ENCODE measurements at places on chromosomes 12 and 14.

DNA sequence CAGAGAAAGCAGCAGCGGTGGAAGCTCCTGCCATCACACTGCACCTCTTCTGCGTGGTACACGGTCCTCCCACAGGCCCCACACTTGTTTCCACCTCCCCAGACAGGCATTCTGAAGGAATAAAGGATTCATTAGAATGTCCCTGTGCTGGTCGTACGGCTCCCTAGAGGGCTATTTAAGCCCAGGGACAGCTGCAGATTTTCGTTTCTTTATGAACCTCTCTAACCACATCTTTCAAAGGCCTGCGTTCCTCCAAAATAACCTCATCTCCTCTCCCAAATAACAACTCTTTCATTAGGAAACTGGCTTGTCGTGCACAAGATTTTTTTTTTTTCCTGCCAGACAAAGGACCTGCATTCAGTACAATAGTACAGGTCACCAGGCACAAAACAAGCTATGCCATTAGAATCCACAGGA is 12.7 kb downstream of the CSRP2 start:
- DNase-seq: no peak

DNA sequence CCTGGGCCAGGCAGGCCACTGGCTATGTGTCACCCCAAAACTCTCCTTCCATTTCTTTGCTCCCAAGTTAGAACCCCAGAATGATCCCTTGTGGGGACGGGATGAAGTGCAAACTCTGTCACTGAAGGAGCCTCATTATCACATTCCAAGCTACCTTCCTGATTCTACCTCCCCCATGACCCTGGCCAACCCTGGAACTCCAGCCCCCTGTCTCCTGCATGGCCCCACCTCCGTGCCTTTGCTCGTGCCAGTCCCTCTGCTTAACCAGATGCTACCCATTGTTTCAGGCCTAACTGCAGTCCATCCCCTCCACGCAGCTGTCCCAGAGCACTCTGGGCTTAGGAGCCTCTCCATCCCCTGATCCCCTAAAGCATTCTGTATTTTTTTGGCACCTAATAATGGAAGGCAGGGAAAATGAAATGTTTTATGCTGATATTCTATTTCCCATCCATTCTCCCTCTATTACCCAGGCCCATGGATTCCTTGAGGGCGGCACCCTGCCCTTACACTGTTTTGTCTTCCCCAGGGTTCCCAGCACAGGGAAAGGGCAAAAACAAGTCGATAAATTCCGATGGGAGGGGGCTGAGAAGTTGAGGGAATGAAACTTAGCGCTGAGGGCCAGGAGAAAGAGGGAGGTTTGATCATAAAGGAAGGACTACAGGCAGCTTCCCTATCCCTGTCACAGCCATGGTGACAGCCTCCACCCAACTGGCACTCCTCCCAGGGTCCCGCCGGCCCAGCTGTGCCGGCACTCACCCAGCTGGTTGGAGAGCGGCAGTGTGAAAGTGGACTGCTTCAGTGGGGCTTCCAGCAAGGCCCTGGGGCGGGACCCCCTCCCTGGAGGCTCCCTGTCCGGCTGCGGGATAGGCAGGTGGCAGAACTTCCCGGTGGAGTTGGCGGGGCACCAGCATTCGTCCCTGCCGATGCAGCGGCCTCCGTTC is 58.1 kb downstream of the ISCA2 start:
- DNase-seq: no peak

DNA sequence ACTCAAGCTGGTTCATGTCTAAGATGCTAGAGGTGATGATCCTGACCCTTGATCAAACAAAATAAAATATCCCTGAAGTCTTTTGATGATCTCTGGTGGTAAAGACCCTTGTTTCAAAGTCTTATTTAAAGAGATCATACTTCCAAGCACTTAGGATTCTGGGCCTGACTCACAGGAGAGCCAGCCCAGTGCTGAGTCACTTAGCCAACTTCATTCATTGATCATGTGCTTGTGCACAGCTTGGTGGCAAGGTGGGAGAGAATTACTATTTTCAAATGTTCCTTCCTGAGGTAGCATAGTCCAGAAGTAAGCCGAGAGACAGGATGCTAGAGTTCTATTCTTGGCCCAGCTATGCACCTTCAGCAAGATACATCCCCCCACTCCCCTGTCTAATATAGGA is 40.6 kb downstream of the SCN8A start:
- DNase-seq: no peak

- DNase-seq: no peak
These were observed 682 bp upstream of the TRIP11 start for GRCh38 chr14:92040431-92041051.

DNA sequence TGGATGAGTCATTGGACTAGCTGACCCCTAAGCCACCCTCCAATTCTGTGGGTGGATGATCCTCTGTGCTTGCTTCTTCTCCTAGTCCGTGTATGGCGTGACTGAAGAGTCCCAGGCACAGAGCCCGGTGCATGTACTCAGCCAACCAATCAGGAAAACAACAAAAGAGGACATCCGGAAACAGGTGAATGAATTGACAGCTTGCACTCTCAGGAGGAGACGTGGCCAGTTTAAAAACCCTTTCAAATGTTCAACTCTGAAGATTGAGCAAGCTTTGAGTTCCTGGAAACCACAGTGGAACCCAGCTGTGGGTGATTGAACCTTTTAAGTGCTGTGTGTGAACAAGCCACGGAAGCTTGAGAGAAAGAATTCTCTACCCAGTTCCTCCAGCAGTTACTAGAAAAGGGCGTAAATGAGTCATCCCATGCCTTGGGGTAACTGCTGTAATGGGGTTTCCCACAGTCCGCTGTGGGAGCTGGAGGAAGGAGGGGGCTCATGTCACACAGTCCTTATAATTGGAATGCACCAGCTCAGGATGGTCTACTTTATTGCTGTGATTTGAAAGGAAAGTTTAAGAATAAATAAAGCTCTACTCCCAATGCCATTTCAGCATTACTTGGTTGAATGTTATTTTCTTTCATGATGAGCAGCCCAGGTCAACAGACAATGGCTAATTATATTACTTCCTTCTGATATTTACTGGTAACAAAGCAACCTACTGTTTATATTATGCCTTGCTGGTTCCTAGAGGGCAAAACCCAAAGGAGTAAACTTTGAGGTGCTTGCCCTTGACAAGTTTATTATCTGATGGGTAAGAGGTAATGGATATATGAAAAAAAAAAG is 417.0 kb downstream of the DPF3 start:
- DNase-seq: peak; percentile 18

GRCh38 chr12:100995771-100996170 is 201.2 kb downstream of the ANO4 start:
- DNase-seq: no peak

- no peak for DNase-seq
These were observed 45.7 kb upstream of the OTX2 start for GRCh38 chr14:56855891-56856461.

DNA sequence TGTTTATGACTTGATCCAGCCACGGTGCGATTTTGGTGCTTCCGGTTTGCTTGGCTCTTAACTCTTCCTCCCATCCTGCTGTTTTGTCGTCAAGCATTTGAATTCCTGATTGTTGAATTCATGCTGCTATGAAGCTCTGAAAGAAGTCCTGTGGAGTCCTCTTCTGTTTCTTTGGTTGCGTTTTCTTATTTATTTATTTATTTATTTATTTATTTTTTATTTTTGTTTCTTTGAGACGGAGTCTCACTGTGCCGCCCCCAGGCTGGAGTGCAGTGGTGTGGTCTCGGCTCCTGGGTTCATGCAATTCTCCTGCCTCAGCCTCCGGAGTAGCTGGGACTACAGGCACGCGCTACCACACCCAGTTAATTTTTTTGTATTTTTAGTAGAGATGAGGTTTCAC is 3.0 kb upstream of the MTA1 start:
- no peak for DNase-seq

DNA sequence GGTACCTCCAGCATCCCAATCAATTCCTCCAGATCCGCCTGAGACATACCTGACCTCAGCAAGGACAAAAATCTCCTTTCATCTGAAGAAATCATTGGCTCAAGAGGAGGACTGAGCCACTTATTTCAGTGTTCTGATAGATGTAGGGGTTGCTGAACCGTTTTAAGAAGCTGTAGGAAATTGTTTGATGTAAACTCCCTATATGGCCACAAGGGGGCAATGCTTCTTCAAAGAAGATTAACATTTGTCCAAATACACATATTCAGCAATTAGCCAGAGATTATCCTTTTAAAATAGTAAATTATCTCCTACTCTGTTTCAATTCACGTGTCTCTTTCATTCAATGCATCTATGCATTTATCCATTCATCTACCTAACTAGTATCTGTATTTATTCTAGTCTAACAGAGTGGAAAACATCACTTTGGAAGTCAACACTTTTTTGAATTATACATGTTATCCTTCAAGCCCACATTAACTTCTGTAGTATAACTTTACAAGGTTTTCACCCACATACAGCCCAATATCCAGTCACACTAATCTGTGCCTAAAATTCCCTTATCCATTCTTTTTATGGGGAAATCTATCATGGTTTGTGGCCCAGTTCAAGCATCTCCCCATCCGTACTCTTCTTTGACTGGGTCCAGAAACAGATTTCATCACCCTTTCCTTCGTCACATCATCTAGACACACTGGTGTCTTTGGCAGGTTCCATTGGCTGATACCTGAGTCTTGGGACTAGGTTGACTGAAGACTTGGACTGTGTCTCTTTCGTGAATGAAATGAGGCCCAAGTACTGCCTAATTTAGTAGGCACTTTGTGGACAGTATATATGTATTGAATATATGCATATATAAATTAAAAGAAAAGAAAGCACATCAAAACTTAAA is 411.0 kb upstream of the OR4E1 start:
- peak; percentile 10 for DNase-seq

DNA sequence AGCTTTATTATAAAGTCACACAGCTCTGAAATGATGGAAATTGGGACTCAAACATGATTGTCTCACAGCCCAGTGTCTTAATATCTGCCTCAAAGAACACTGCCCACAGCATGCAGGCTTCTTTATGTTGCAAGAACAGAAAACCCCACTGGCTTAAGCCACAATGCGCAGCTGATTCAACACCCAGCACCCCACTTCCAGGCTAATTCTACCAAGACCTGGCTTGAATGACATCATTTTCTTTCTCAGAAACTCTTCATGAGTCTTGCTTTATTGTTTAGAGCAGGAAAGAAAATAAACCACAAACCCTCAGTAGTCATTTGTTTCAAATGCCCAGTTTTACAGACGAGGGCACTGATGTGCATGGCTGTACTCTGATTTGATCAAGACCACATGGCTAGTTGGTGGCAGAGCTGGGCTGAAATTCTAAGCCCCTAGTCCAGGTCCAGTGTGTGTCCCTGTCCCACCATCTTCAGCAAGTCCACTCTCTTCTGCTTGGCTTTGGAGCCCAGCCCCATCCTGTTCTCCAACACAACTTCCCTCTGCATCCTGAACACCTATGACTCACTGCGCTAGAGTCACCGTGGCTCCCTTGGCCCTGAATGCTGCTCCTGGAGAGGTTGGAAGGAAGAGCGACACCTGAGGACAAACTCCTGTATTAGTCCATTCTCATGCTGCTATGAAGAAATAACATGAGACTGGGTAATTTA is 50.3 kb upstream of the SRSF5 start:
- peak; percentile 50 for DNase-seq

DNA sequence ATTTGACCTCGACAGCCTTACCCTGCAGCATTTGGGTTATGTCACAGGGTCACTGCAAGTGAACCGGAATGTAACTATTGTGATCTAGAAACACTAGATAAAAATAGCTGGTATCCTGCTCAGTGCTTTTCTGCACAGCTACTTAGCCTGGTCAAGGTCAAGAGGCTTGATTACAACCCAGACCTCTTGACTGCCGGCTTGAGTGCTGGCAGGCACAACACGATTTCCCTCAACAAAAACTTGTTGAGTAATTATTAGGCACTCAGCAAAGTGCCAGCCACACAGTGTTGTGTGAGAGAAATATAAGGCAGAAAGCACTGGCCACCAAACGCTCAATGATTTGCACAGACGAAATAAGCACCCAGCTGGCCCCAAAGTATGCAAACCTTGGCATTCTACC is 156.7 kb downstream of the NUAK1 start:
- no peak for DNase-seq
